ENCODE measurements at places on chromosomes 1 and 21.
A peak's percentile ranks its signal among the peaks of the same experiment; 100 is the strongest.

DNA sequence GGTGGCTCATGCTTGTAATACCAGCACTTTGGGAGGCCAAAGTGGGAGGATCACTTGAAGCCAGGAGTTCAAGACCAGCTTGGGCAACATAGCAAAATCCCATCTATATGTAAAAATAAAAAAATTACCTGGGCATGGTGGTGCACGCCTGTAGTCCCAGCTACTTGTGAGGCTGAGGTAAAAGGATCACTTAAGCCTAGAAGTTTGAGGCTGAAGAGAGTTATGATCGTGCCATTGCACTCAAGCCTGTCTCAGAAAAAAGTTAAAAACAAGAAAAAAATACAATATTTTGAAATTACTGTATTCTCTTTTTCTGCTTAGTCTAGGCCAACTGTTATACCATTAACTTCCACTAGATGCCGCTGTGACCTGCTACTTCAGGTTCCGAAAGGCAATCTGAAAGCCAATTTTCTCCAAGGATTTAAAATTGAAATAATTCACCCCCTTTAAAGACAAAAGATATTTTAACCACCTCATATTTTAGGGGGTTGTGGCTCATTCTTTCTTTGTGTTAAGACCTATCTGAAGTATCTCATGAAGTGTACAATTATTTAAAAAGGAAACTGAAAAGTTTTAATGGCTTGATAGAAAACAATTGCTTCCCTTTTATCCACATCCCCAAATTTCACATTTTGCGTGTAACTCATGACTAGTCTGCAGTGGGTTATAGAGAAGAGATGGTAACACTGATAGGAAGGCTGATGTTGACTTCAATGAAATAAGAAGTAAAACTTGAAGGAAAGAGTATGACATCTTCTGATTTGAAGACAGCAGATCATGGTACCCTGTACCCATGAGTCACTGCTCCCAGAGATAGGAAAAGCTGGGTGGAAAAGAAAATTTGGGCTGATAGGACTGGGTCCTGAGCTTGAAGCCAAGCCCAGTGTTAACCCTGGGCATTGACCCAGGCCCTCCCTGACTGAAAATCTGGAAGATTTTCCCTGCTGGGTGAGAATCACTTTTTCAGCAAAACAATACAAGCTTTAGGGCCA is 24.4 kb upstream of the CLDN14 start:
- peak; percentile 38 for DNase-seq

- peak; percentile 72 for DNase-seq
Measured at GRCh38 chr1:207868774-207869721, 41.9 kb downstream of the CD34 start.

- DNase-seq: no peak
Measured at GRCh38 chr1:240528591-240528990, 83.4 kb downstream of the GREM2 start.

DNA sequence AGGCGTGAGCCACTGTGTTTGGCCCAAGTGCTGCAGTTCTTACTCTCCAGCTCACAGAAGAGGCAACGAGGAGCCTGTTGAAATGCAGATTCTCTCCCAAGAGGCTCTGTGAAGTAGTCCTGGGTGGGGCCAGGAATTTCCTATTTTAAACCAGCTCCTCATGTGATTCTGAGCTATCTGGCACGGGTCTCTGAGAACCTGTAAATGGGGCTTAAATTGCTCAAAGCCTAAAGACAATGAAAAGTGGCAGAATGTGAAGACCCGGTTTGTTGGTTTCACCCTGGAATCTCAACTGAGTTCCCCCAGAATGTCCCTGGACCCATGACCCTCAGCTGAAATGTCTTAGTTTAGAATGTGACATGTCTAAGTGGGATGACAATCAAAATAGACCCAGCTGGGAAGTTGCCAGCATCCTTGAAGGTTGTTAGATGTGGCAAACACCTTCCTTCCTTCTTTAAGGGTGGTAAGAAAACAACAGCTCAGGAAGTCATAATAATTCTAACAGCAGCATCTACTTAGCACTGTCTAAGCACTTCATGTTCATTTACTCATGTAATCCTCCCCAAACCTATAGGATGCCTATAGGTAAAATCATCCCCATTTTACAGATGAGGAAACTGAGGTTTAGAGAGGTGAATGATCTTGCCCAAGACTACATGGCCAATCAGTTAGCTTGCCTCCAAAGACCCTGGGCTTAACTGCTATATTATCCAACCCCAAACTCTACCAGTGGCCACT is 20.9 kb upstream of the ATP5PO start:
- no peak for DNase-seq

GRCh38 chr1:78678324-78678723 is 28.7 kb downstream of the IFI44 start:
- DNase-seq: no peak

DNA sequence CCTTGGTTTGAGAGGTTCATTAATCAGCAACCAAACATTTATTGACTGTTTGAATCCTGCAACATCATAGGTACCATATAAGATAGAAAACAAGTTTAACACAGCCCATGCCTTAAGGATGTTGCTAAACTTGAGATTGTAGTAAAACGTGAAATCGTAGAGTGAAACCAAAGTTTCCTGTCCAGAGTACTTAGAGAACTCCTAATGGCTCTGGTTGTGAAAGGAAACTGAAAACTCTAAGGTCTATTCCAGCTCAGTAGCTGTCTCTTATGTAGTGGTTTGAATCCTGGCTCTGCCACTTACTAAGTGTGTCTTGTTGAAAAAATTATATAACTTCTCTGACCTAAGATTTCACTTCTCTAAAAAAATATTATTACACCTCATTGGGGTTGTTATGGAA is 310.9 kb downstream of the NTNG1 start:
- no peak for DNase-seq

DNA sequence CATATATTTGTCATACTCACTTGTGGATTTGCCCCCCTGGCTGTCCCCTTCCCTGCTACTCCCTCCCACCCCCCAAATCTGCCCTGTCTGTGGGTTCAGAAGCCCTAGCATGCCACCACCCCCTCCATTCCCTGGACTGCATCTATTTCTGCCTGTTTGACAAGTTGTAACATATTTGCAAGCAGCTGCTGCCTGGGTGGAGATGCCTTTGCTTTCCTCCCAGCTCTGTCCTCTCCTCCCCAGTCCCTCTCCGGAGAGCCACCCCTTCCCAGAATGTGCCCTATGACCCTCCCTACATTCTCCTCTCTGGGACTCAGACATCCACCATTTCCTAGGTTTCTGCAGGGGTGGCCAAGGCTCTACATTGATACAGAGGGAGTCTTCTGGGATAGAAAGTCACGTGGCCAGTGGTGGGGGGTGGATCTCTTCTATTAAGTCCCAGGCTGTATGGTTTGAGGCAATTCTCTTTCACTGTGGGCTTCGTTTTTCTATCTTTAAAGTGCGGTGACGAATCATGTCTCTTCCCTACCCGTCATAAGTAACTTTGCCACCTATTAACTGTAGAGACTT is 6.0 kb upstream of the MYOG start:
- DNase-seq: no peak

GRCh38 chr1:235402457-235403200 is 35.4 kb downstream of the TBCE start:
- DNase-seq: no peak

DNA sequence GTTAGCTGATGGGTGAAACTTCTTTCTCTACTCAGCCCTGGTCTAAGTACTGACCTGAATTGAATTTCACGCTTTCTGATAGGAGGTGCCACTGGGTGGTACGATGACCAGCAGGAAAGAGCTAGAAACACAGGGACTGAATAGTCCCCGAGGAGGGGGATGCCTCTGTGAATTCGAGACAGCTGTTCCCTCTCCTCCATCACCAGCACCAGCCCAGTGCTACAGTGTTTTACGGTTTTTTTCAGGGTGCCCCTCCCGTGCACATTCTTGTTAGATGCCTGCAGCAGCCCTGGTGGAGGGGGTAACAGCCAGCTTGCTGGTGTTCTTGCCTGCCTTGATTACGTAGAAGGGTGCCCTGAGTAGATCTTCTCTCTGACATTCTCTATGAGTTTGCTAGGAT is 7.1 kb downstream of the HUNK start:
- no peak for DNase-seq

GRCh38 chr1:115838431-115839028 is 2.4 kb downstream of the NHLH2 start:
- DNase-seq: no peak

DNA sequence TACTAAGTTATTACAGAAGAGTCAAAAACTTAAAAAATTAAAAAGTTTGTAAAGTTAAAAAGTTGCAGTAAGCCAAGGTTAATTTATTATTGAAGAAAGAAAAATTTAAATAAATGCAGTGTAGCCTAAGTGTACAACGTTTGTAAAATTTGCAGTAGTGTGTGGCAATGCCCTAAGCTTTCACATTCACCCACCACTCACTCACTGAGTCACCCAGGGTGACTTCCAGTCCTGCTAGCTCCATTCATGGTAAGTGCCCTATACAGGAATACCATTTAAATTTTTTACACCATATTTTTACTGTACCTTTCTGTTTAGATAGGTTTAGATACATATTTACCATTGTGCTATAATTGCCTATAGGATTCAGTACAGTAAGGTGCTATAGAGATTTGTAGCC is 88.6 kb downstream of the CTH start:
- no peak for DNase-seq

DNA sequence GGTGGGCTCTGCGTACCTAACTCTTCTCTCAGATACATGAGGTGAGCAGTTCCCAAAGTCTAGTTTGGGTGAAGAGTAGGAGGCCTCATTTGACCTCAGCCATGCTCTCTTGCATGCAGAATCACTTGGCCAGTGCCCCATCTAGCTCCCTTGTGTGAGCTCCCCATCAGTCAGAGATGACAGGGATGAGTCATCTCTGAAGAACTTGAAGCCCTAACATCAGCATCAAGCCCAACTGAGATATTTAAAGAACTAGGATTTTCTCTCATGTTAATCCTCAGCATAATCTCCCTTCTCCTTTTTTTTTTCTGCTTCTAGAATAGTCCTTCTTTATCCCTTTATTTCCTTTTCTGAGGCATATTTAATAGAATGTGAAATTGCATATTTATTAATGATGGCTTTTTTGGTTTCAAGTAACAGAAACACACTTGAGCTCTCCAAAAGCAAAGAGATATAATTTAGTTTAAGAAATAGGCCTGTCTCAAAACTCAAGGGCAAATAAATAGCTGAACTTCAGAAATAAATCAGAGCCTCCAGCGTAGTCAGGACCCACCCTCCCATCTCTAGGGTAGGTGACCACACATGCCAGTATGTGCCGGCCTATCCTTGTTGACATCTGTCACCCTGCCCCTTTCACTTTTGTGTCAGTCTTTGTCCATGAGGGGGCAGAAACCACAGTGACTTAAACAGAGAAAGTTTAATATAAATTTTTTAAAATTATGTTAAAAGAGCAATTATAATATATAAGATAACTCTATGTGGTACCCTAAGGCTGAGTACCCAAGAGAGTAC is 112.3 kb downstream of the TSEN15 start:
- DNase-seq: no peak

GRCh38 chr1:167904652-167905130 is 9.2 kb downstream of the ADCY10 start:
- DNase-seq: no peak

DNA sequence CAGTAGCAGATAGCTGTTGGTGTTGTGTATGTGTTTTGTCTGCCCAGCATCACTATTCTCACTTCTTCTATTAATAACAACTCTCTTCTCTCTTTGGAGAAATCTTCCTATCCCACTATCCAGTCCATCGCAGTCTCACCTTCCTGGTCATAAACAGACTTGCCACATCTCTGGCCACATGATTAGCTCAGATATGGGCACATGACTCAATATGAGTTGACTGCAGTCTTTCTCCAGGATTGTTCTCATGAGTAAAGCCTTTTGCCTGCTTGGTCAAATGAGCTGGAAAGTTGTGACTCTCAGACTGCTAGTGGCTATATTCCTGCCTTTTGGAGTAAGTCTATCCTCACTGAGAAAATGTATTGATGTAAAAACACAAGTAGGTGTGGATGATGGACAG is 32.9 kb upstream of the TADA1 start:
- DNase-seq: no peak

DNA sequence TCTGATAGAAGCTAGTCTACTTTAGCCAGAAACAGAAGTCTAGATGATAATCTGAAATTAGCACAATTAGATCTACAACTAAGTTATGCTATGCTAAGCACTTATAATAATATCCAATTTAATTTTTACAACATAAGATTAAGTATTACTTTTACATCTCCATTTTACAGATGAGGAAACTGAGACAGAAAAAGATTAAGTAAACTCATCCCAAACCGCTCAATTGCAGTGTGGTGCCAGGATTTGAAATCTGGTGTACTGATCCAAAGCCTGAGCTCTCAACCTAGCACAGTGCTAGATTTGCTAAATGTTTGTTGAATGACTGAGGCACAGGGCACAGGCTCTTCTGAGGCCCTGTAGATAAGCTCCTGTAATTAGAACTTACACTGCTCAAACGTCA is 13.8 kb downstream of the KNCN start:
- no peak for DNase-seq

Measured in CMK (cell line).